ENCODE measurements at places on chromosomes 4 and X.

- H3K4me3 ChIP-seq, result no peak overlapping the region
- H3K4me1 ChIP-seq, result no peaks in the 10 kb centered on the region
- H3K27ac ChIP-seq, result no peak overlapping the region
- no peaks in the 10 kb centered on the region for H3K27me3 ChIP-seq
Observed at GRCh38 chr4:124484008-124484407, 228.5 kb downstream of the ANKRD50 start.

GRCh38 chrX:31236231-31236630, 164.4 kb upstream of the FTHL17 start:
- no peaks in the 10 kb centered on the region for H3K4me1 ChIP-seq
- H3K36me3 ChIP-seq, result no peaks in the 10 kb centered on the region
- DNase-seq, result no peak
- H3K27ac ChIP-seq, result no peak overlapping the region
- H3K4me3 ChIP-seq, result no peak overlapping the region

DNA sequence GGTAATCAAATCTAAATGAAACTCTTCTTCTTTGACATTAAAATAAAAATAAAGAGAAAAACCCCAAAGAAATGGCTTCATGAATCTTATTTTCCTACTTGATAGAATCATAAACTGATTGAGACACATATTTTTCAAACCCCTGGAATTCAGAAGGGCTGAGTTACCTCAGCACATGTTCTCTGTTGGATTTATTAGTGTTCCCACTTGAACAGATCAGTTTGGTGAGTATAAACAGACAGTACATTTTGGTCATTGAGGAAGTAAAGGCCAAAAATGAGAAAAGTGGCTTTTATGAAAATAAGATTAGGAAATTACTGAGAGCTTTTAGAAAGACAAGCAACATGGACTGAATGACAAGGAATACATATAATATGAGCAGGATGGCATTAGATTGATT, 620.4 kb downstream of the ANKRD50 start:
- no peaks in the 10 kb centered on the region for H3K36me3 ChIP-seq
- no peak overlapping the region for H3K27ac ChIP-seq
- H3K4me1 ChIP-seq, result no peaks in the 10 kb centered on the region
- H3K4me3 ChIP-seq, result no peak overlapping the region
- DNase-seq, result no peak
- H3K27me3 ChIP-seq, result no peaks in the 10 kb centered on the region

- no peaks in the 10 kb centered on the region for H3K36me3 ChIP-seq
- H3K4me1 ChIP-seq, result no peaks in the 10 kb centered on the region
- no peak overlapping the region for H3K4me3 ChIP-seq
- no peak for DNase-seq
- H3K27ac ChIP-seq, result no peak overlapping the region
Observed at GRCh38 chr4:17317526-17317925, 194.4 kb downstream of the QDPR start.

DNA sequence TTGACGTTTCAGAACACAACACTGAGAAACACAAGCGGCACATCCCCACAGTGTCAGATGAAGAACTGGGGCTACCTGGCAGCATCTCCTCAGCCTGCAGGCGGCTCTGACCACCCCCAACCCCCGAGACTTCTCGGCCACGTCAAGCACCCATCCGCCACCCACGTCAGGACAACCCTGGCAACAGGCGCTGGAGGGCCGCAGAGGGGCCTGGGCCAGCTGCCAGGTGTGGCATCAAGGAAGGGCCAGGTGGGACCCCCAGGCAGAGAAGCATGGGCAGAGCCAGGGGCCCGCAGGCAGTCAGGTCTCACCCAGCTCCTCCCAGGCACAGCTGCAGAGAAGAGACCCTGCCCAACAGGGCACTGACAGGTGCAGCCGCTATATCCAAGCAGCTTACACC, 22.3 kb downstream of the GAK start:
- no peak for DNase-seq
- no peak overlapping the region for H3K4me3 ChIP-seq
- no peak overlapping the region for H3K27ac ChIP-seq
- H3K27me3 ChIP-seq, result no peaks in the 10 kb centered on the region
- no peaks in the 10 kb centered on the region for H3K4me1 ChIP-seq
- peaks cover 16% of the 10 kb centered on the region for H3K36me3 ChIP-seq

- H3K4me3 ChIP-seq, result no peak overlapping the region
- no peak overlapping the region for H3K27ac ChIP-seq
- H3K36me3 ChIP-seq, result no peaks in the 10 kb centered on the region
Observed at GRCh38 chr4:56613101-56613862, 67.8 kb downstream of the HOPX start.

GRCh38 chrX:154486396-154487207, at the start of gene UBL4A:
TSS of gene UBL4A (minus strand) at chrX:154486615. CDS start at chrX:154486584, 31 bp downstream.
- H3K27ac ChIP-seq, result peak within 1 kb of the TSS; percentile 65
- H3K4me3 ChIP-seq, result peak within 1 kb of the TSS; percentile 73
- DNase-seq, result peak; percentile 64
- peaks cover 24% of the 10 kb centered on the region for H3K4me1 ChIP-seq
- no peaks in the 10 kb centered on the region for H3K27me3 ChIP-seq

DNA sequence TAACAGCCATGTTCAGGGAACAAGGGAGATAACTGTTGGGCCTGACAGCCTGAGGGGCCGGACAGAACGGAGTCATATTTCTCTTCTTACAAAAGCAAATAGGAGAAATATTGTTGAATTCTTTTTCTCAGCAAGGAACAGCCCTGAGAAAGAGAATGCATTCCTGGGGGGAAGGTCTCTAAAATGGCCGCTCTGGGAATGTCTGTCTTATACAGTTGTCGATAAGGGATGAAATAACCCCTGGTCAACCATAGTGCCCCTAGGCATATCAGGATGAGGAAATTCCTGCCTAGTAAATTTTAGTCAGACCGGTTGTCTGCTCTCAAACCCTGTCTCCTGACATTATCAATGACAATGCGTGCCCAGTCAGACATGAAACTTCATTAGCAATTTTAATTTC, 1925.5 kb downstream of the PCDH7 start:
- no peaks in the 10 kb centered on the region for H3K4me1 ChIP-seq
- DNase-seq, result no peak
- H3K4me3 ChIP-seq, result no peak overlapping the region

GRCh38 chr4:8053688-8054449, 104.7 kb downstream of the ABLIM2 start:
- no peaks in the 10 kb centered on the region for H3K36me3 ChIP-seq
- no peak for DNase-seq
- no peaks in the 10 kb centered on the region for H3K4me1 ChIP-seq
- no peak overlapping the region for H3K27ac ChIP-seq

DNA sequence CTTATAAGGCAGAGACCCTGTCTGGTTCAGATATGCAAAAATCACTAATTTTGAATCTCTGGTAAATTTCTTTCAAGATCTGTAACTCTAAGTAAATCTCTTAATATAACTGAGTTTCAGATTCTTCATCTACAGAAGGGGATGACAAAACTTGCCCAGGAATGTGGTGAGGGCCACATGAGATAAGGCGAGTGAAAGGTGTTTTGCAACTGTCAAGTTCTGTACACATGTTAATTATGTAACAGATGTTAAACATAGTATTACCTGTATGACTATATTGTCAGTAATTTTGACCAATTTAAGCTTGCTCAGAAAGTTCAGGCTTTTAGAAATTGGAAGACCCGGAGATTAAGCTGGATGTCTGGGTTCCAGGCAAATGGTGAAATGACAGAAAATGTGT, 549 bp upstream of the GLRB start:
- no peak overlapping the region for H3K27ac ChIP-seq
- no peaks in the 10 kb centered on the region for H3K4me1 ChIP-seq
- no peak overlapping the region for H3K4me3 ChIP-seq

GRCh38 chr4:117293784-117294183, 208.4 kb upstream of the TRAM1L1 start:
- no peaks in the 10 kb centered on the region for H3K27me3 ChIP-seq
- H3K36me3 ChIP-seq, result no peaks in the 10 kb centered on the region
- no peak overlapping the region for H3K27ac ChIP-seq
- H3K4me3 ChIP-seq, result no peak overlapping the region

GRCh38 chrX:38106991-38107655, 100.8 kb downstream of the SYTL5 start:
- peaks cover 3% of the 10 kb centered on the region for H3K4me1 ChIP-seq
- H3K27me3 ChIP-seq, result no peaks in the 10 kb centered on the region
- H3K27ac ChIP-seq, result no peak overlapping the region

DNA sequence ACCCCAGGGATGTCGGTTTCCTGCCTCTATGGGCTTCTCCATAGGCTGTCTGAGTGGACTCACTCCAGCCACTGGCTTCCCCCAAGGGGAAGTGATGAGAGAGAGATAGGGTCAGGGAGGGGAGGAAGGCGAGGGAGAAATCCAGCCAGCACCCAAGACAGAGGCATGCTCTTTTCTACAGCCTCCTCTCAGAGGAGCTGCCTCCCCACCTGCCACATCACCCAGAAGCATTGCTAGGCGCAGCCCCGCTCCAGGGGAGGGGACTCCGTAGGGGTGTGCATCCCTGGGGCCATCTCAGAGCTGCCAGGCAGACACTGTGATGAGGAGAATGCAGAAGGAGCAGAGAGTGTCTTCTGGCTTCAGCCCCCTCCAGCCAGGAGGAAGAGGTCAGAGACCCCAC, 109.5 kb upstream of the NKX1-1 start:
- H3K4me1 ChIP-seq, result no peaks in the 10 kb centered on the region
- H3K36me3 ChIP-seq, result no peaks in the 10 kb centered on the region
- H3K4me3 ChIP-seq, result no peak overlapping the region
- no peak overlapping the region for H3K27ac ChIP-seq
- peaks cover 8% of the 10 kb centered on the region for H3K27me3 ChIP-seq
- DNase-seq, result no peak

- H3K4me3 ChIP-seq, result peak overlapping the region; percentile 9
- H3K27me3 ChIP-seq, result peaks cover 21% of the 10 kb centered on the region
- DNase-seq, result no peak
Observed at GRCh38 chr4:76059750-76060149, 14.8 kb upstream of the ART3 start.

DNA sequence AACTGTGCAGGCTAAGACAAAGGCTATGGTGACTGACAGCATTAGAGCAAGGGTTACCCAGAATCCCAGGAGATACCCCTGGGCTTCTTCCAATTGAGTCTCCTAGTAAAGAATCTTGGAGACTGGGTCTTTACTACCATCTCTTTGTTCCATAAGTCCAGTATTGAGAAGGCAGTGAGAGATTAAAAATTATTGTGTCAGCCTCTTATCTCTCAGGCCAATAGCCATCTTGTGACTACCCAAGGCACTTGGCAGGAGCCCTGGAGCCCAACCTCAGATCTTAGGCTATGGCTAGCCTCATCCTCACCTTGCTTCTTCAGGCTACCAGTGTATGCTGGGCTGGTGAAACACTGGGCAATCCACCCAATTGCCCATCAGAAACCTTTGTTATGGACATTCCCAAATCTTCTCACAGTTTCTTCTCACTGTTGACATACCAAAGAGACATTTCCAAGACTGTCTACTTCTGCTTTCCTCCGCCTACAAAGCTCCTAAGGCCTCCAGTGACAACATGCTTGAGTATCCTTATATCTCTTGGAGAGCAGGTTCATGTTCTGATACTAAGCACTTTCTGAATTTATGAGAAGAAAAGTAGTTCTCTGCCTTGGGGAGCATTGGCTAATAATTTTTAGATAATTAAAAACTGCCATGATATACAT, 76.3 kb upstream of the STIM2 start:
- H3K4me1 ChIP-seq, result peaks cover 26% of the 10 kb centered on the region
- no peak overlapping the region for H3K27ac ChIP-seq
- DNase-seq, result no peak
- no peak overlapping the region for H3K4me3 ChIP-seq

DNA sequence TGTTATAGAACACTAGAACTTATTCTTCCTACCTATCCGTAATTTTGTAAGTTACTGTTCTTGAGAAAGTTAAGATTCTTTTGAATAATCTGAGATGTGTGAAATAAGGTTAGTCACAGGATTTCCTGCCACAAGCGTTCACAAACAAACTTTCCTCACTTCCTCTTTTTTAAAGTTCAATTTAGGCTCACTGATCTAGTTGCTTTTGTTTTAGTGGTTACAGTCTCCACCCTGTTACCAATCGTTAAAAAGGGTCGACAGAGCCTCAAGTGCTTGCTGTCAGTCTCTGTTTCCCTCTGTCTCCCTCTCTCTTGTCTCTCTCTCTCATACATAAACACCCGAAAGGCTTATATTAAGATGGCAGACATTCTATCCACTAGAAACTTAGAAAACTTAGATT, 35.9 kb upstream of the STK26 start:
- H3K4me3 ChIP-seq, result peak overlapping the region; percentile 60
- H3K36me3 ChIP-seq, result no peaks in the 10 kb centered on the region
- H3K4me1 ChIP-seq, result peaks cover 52% of the 10 kb centered on the region
- H3K27me3 ChIP-seq, result no peaks in the 10 kb centered on the region
- no peak for DNase-seq
